ENCODE measurements at places on chromosomes 12 and 14. TPM values are rescaled to one million over a fixed set of nuclear protein-coding genes. Genes with fewer than 3 reads are reported as not detected.

POLE2 gene
- total RNA-seq = 37.2 TPM

SLC17A8 gene
- not detected for total RNA-seq

PAX9 gene
- not detected for total RNA-seq

SPX gene
- 0.42 TPM for total RNA-seq

TAS2R31 gene
- total RNA-seq = 0.58 TPM

GPX2 gene
- not detected for total RNA-seq

TCP11L2 gene
- total RNA-seq = 7.3 TPM

TMEM233 gene
- total RNA-seq = not detected

MGST1 gene
- total RNA-seq = not detected

TECPR2 gene
- 4.8 TPM for total RNA-seq

REP15 gene
- total RNA-seq = 0.33 TPM

Data from activated naive CD8-positive, alpha-beta T cell treated with anti-CD3 and anti-CD28 coated beads for 36 hours (primary cell).